Thoracic aorta (tissue), 2 donors: ENCODE measurements at places on chromosomes 12 and 14.
A peak's percentile ranks its signal among the peaks of the same experiment; 100 is the strongest.

GRCh38 chr12:68951652-68952051, 18.7 kb upstream of the CPM start:
- no peaks in the 10 kb centered on the region for H3K36me3 ChIP-seq
- DNase-seq = no peak
- no peaks in the 10 kb centered on the region for H3K27me3 ChIP-seq
- no peak overlapping the region for H3K4me3 ChIP-seq
- peaks cover 7% of the 10 kb centered on the region for H3K4me1 ChIP-seq

DNA sequence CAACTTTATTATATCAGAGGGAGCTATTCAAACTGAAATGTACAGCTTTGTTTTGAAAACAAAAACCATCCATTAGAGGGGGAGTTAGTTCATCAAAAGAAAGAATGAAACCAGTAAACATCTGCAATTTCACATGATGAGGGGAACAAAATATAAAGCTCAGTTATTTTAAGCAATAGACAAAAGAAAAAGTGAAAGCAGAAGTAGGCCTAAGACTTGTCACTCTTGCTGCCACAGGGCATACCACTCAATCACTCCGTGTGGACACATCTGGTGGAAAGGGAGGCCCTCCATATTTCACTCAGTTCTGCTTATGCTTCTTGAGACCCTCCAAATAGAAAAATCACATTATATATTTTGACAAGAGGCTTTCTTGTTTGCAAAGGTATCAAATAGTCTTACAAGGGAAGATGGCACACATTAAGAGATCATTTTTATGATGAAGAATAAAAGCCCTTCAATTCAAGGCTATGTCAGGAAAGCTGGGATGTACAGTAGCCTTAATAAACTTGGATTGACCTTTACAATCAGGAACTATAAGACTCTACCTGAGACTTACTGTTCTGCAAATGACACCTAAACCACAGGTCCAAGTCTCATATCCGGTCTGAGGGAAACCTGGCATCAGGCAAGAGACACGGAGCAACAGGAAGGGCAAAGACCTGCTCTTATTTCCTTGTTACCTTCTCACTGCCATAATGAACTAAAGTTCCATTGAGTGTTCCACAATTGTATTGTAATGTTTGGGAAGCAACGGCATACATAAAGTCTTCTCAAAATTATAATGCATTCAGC, 222.5 kb upstream of the GRIP1 start:
- DNase-seq = no peak
- no peak overlapping the region for H3K27ac ChIP-seq
- H3K4me1 ChIP-seq = no peaks in the 10 kb centered on the region
- no peak overlapping the region for H3K4me3 ChIP-seq

GRCh38 chr12:88424791-88425730, 155.2 kb downstream of the KITLG start:
- no peaks in the 10 kb centered on the region for H3K27me3 ChIP-seq
- no peaks in the 10 kb centered on the region for H3K4me1 ChIP-seq
- no peak for DNase-seq

DNA sequence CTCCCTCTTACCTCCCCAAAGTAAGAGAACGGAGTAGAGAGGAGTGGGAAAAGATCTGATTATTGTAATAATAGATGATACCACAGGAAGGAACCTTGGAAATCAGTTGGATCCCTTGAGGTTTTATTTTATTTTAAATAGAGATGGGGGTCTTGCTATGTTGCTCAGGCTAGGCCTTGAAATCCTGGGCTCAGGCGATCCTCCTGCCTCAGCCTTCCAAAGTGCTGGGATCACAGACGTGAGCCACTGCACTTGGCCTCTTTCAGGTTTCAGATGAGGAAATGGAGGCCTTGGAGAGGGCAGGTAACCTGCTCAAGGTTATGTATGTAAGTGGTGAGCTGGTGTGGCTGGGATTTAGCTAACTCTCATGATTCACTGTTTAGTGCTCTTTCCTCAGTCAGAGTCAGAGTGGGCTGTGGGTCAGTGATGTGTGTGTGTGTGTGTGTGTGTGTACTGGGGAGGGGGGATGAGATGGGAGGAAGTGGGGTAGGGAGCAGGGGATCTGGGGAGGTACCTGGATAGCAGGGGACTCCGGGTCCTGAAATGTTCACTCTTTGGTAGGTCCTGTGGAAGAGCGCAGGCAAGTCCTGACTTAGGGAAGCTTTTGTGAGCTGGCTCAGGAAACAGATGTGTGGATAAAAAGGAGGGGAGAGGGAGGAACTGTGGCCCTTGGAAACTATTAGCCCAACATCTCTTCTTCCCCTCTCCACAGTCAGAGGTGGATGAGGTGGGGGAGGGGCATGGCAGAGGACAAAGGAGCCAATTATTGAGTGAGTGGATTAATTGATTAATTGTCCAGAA, 4.7 kb upstream of the CISTR start:
- H3K27me3 ChIP-seq = no peaks in the 10 kb centered on the region
- DNase-seq = no peak
- peaks cover 4% of the 10 kb centered on the region for H3K4me1 ChIP-seq
- H3K36me3 ChIP-seq = no peaks in the 10 kb centered on the region

- no peak overlapping the region for H3K27ac ChIP-seq
- no peak overlapping the region for H3K4me3 ChIP-seq
- no peak for DNase-seq
Measured at GRCh38 chr12:55978393-55978792, 4.5 kb downstream of the RAB5B start.

GRCh38 chr12:130818272-130818634, 20.8 kb downstream of the STX2 start:
- H3K27me3 ChIP-seq = no peaks in the 10 kb centered on the region
- H3K4me3 ChIP-seq = peak overlapping the region; percentile 74
- DNase-seq = no peak
- no peaks in the 10 kb centered on the region for H3K36me3 ChIP-seq

DNA sequence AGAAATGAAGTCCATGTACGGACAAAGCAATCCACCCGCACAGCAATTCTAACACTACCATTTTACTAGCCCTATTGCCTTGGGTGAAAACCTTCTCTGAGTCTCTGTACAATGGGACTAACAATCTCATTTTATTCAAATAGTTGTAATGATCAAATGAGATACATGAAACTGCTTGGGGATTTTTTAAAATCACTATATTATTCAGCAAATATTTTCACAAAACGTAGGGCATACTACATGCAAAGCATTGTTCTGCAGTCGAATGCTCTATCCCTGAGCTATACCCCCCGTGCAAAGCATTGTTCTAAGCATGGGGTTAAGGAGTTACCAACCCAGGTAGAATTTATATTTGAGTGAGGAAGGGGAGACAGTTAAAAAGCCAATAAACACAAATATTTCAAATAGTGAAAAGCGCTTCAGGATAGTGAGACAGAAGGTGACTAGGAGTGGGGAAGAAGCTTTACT, 554 bp upstream of the ATF7 start:
- no peak for DNase-seq
- H3K4me3 ChIP-seq = peak overlapping the region; percentile 83
- no peaks in the 10 kb centered on the region for H3K36me3 ChIP-seq
- H3K27me3 ChIP-seq = no peaks in the 10 kb centered on the region
- H3K4me1 ChIP-seq = peaks cover 29% of the 10 kb centered on the region
- H3K27ac ChIP-seq = peak overlapping the region; percentile 91
